ENCODE measurements at places on chromosomes 6 and 20.

- peak; percentile 22 for DNase-seq
Observed at GRCh38 chr6:133768656-133769295, 120.1 kb upstream of the TCF21 start.

DNA sequence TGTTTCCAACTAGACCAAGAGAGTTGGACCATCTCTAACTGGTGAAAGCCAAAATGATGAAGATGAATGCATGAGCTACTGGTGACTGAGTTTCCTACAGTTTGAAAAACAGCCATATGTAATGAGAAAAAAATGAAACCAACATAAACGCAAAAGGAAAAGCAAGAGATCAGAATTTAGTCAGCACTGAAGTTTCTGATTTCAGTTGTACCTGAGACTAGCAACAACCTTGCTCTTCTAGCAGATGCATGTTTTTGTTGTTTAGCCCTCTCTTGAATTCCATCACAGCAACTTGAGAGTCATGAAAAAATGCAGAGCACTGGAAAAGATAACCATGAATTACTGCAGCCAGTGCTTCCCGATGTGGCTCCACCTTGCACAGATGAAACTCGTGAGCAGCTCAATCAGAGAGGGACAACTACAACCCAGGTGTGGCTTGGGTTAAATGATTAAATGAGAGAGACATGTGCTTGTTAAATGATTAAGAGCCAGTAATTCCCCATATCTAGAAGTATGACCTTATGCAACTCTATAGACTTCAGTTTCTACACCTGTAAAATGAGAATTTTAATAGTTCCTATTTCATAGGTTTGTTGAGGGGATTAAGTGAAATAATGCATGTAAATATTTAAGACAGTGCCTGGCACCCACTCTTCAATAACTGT lies 104.8 kb downstream of the ELOVL4 start:
- no peak for DNase-seq

DNA sequence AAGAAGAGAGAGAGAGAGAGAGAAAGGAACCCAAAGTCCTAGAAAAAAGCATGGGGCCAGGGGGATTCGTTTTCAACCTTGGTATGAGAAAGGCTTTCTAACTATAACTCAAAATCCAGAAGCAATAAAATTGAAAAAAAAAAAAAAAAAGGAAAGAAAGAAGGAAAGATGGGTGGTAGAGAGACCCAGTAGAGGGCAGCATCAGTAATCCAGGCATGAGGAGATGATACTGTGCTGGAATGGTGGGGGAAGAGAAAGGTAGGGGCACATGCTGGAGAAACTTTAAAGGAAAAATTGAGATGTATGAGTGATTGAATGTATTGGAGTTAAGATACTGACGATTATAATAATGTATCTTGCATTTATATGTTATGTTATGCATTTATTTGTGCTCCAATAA lies 1040.7 kb upstream of the FLRT3 start:
- DNase-seq, result no peak

GRCh38 chr20:56443654-56444540 lies 24.5 kb upstream of the RTF2 start:
- DNase-seq, result no peak

DNA sequence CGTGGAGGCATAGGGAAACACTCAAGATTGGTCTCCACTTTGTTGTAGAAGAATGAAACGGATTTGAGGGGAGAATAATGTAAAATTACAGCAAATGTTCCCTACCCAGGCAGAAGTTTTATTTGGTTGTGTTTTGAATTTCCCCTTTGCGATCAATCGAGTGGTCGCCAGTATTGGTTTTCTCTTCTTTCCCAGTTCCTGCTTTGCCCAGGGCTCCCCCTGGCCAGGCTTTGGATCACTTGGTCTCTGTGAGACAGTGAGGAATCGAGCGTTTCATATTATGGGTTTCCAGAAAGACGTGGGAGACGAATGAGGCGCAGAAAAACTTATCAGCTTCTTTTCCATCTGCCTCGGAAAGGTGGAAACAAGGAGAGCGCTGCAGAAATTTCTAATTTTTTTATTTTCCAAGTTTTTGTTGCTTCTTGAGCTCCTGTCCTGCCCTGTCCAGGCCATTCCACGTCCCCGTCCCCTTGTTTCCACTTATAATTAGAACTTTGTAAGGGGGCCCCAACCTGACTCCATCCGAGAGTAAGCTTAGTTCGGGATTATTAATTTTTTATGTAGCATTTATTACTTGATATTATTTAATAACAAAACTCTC lies 7.5 kb upstream of the TBX18 start:
- DNase-seq, result no peak

- DNase-seq, result no peak
Observed at GRCh38 chr6:112221981-112222852, 32.1 kb downstream of the LAMA4 start.

GRCh38 chr6:20924911-20925543 lies 390.8 kb downstream of the CDKAL1 start:
- DNase-seq, result no peak

GRCh38 chr6:18488526-18489270 lies 101.5 kb downstream of the RNF144B start:
- peak; percentile 74 for DNase-seq

- DNase-seq, result peak; percentile 33
Observed at GRCh38 chr20:23366384-23366783, 4.4 kb downstream of the GZF1 start.

GRCh38 chr20:35120012-35120701 lies 27.0 kb downstream of the EDEM2 start:
- DNase-seq, result peak; percentile 49

DNA sequence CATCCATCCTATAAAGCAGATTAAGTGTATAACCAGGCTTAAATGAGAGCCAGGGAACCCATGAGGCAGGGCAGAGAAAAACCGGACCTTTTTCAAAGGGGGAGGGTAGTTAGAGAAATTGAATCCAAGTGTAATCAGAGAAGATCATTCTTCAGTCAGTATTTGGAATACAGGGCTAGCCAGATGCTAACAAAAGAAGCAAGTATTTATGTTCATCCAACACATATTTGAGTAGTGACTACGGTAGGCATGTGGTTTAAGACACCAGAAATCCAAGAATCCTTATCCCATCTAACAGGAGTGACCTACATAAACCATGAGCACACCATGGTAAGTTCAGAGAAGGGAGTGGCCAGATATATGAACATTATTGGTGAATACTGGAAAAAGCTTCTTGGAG lies 46.8 kb upstream of the FAM83C start:
- peak; percentile 72 for DNase-seq

DNA sequence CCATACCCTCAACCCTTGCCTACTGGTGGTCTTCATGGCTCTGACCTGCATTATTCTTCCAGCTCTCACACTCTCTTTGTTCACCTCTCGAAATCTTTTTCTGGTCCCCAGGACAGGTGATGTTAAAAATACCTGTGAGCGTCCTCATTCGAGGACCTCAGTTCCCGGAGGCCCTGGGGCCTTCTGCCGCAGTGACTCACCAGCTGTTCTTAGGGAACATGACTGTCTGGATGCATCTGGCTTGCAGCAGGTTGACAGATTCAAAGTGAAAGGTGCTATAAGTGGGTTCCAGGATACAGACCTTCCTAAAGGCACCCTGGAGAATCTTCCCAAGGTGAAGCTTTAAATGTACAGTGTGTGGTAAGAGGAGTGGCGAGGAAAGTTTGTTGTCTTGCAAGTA lies 210.4 kb upstream of the KCNG1 start:
- no peak for DNase-seq

DNA sequence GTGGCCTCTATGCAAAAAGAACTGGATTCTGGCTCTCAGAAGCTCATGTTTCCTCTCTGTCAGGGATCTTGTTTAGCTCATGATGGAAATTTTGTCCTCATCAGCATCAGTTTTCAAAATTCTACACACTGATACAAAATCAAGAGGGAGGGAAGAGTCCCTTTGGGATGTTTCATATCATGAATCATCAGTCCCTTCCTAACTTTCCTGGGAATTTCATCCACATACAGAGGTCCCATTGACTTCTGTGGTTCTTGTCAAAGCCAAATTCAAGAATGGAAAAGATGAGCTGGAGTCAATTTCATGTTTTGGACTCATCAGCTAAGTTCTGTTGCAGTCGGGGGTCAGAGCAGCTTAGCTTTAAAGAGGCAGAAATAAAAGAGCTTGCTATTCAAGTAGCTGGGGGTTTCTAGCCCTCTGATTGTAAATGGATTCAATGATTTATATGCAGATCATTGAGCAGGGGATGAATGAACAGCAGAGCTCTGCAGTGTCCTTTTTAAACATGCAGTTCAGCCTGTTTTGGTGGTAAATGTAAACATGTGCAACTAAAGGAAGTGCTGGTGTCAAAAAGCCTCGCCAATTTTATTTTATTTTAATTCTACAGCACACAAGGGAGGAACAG lies 21.3 kb upstream of the TMEM14A start:
- DNase-seq, result no peak

GRCh38 chr6:128638817-128639216 lies 118.4 kb upstream of the PTPRK start:
- DNase-seq, result no peak

GRCh38 chr6:43972179-43972912 lies 154.9 kb downstream of the MRPL14 start:
- DNase-seq, result no peak

DNA sequence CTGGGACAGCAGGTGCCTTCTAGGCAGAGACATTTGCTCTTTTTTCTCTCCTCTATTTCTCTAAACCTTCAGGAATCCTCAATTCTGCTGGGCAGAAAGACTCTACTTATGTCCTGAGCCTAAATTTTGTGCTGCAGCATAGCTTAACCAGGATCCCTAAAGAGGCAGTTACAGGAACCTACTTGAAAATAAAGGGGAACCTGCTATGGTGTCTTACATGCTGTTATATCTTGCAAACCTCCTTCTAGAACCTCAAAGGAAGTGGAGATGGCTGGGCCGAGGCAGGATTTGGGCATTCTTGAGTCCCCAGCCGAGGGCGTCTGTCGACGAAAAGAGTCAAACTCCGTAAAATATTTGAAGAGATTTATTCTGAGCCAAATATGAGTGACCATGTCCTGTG lies 17.1 kb upstream of the GMNN start:
- DNase-seq, result no peak

DNA sequence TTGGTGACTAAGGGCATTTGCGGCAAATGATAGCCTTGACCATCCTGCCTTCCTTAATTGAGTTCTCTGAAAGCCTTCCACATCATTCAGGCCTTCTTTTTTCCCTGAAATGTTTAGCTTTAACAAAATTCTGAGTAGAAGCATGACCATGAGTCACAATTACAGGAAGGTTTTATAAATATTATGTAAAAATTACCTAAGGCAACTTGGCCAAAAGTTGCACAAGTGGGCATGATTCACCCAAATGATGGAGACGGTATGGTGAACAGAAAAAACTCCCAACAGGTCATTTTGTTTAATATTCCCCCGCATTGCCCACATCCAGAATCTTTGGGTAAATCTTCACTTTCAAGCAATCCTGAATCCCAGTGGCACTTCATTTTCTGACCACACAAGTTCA lies 37.0 kb downstream of the MC3R start:
- no peak for DNase-seq

DNA sequence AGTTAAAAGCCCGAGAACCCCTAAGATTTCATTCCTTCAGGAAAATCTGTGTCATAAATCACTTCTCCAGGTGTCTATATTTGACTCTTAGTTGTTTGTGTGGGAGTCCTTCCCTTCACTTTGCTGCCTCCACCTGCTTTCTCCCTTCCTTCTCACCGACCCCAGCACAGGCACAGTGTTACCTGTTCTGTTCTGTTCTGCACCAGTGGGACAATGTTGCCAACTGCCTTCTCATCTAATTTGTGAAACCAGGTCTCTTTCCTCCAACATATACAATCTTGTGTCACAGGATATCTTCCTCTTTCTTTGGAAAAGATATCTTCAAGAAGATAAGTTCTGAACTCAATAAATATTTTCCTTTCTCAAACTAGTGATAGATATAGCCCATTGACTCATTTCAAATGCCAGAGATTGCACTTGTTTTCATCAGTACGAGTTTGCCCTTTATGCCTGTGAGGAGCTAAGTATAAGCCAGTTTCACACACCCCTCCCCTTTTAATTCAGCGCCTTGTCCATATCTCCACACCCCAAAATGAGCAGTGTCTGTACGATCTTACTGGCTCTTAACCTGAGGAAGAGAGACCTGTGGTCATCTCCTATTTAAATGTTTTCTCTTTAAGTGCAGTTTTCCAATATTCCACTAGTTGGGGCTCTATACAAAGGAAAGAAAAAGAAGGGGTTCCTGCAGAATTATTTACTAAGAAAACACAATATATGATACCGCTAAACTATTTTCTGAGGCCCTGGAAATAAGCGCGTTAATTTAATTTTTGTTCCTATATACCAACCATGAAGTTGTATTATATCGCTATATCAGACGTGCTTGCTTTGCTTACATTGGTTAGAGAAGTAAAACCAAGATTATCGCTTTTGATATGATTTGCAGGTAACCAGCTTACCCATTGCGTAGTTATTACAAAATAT lies 81.6 kb upstream of the PREP start:
- DNase-seq, result peak; percentile 49

DNA sequence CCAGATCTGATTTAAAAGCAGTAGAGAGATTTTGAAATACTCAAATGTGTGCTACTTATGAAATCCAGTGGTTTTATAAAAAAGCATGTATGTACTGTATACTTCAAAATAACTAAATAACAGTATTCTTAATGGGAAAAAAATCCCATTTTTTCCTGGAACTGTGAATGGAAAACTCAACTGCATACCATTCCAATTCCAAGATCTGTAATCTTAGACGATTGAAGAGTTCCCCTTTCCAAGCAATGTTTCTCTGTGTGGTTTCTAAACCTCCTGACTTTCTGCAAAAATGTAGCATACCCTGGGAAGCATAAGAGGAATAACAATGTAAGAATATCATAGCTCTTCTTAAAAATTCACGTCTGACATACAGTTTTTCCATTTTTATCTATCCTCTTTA lies 40.3 kb upstream of the HIVEP2 start:
- no peak for DNase-seq

All from kidney tubule cell (primary cell).